ENCODE measurements at places on chromosomes 4 and X.

GRCh38 chrX:68833855-68834331 lies 5.1 kb downstream of the EFNB1 start:
- DNase-seq = no peak

GRCh38 chr4:6008092-6008551 lies 10.1 kb downstream of the C4orf50 start:
- no peak for DNase-seq

- DNase-seq = no peak
Observed at GRCh38 chr4:102036619-102037376, 246.3 kb downstream of the BANK1 start.

DNA sequence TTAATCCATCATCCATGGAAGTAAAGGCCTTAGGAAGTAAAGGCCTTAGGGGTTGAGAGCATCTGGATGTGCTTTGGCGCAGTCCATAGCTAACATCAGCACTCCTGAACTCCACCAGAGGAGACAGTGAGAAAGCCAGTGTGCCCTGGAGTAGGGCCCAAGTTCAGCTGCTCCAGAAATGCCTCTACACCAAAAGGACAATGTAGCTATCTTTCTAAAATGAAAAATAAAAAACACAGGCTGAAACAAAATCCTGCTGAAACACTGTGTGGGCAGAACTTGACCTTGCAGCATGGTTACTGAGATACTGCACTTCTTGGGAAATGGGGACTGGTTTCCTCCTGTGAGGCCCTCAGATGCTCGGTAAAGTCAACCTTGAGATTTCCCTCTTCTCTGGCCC lies 29.3 kb downstream of the SH3RF1 start:
- no peak for DNase-seq

DNA sequence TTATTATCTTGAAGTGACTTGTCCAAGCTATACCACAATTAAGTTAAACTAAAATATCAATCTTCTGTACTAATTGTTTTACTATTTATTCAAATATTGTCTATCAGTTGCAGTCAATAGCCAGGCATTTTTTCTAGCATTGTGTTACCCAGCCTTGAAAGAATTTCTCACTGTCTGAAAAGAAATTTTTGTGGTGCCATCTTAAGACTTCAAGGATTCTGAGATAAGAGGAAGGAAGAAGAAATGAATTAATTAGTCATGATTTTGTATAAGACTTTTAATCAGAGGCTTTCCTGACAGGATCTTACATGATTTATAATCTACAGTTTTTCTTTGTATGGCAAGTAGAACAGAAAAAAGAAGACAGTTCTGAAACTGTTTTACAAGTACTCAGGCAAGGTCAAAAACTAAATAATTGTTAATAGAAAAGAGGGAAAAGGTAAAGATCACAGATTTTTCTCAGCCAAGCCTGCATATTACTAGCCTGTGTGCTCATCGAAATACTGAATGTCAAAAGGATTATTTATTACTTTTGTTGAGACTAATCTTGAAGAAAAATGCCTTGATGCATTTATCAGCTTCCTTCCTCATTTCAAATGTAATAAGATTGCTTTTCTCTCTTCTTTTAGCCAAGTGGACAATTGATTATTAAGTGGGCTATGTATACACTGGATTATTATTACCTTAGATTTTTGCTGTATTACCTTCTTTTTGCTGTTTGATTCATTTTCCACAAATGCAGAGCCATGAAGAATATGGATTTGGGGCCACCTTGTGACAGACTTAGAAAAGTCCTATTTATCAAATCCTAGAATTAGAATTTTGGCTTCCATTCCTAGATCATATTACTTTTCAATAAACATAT lies 53.8 kb downstream of the CXCL1 start:
- DNase-seq = no peak

DNA sequence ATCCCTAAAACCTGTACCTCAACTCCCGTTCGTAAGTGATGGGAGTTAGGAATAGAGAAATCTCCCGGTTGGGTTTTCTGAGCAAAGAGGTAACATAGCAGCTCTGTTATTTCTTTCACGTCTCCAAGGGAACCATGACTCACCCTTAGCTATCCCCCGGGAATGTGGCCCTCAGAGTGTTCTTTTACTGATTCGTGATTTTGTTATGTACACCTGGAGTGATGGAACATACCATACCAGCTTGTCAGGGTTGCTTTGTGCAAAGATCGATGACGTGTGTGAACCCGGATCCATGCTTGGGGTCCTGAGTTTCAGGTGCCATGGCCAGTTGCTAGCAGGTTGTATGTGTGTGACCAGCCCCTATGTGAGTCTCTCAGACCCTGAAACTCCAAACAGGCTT lies 52.6 kb downstream of the HPRT1 start:
- DNase-seq = no peak

DNA sequence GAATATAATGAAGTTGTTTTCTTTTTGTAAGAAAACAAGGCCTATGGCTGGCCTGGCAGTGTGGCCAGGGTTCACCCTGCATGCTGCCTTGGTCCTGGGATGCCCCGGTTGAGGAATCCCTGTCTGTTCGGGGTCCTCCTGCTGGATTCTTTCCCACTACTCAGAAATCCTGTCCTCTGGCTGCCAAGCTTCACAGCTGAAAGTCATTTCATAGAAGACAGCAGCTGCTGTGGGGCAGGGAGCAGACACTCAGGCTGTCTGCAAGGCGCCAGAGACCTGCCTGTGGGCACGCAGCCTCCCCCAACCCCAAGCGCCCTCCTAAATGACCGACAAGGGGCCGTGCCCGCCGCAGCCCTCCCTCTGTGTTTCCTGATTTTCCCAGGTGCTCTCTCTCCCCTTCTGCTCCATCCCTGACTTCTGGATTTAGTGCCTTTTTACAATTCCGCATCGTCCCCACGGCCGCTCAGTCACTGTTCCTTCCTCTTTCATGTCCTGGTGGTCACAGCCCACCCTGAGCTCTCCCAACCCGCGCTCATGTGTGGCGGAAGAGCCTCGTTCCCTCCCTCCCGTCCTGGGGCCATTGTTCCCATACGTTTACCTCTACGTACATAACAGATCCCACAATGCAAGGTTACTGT lies 27.5 kb downstream of the ZFYVE28 start:
- DNase-seq = no peak

DNA sequence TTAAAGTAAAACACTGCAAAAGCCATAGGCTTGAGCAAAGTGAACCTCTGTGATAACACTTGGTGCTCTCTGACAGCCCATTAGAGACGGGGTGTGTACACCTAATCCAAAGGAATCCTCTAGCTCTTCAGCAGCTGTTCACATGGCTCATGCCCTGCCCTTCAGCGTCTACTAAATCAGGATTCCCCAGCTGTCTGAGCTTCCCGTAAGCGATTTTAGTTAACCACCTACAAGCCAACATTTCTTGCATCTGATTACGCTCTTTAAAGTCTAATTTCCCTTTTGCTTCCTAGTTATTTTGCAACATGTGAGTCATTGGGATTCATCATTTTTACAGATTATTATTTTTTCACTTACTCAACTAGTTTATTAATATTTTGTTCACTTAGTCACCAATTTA lies 6.5 kb downstream of the DMD start:
- DNase-seq = no peak

GRCh38 chr4:139904406-139904805 lies 238.8 kb downstream of the MGST2 start:
- DNase-seq = no peak

- DNase-seq = no peak
Observed at GRCh38 chr4:187071946-187072600, 348.4 kb upstream of the FAT1 start.

DNA sequence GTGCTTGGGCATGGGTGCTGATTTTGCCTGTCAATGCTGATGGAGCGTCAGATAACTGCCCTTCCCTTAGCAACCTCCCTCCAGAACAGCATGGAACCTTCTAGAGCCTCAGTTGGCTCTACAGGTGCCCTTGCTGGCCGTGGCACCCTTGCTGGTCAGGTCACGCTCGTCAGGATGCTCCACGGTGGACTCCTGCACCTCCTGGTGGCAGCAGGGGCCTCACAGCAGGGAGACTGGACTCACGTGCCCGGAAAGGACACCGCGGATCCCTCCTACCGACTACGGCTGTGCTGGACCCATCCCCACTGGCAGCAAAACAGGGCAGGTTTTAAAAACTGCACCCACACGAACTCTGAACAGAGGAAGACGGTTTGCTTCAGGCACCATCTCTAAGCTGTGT lies 82.1 kb upstream of the AFAP1 start:
- DNase-seq = no peak

DNA sequence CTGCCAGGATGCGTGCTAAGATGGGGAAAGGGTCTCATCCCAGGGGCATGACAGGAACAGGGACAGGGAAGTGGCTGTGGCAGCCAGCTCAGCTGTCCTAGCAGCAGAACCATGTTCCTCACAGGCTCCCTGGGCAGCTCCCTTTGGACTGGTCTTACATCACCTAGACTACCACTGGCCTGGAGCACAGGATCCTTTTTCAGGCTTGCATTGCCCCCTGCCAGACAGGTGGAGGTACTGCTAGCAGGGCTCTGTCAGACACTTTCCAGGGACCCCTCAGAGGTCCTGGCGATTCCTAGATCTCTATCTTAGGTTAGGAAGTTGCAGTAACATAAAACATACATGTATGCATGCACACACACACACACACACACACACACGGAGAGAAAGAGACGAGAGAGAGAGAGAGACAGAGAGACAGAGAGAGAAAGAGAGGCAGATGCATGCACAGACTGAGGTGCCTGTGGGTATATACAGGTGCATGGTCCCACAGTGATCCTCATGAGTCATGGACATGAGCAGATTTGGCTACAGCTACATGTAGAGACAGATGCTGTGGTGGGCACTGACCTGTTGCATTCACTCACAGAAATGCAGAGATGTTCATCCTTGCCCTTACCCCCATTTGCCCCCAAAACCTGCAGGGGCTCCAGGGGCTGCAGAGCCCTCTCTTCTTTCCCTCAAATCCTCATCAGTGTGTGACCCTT lies 63.6 kb downstream of the STARD8 start:
- no peak for DNase-seq

- DNase-seq = no peak
Observed at GRCh38 chr4:121243485-121243884, 79.4 kb upstream of the TNIP3 start.

GRCh38 chr4:153137677-153138630 lies 66.3 kb upstream of the TRIM2 start:
- DNase-seq = no peak

- peak; percentile 34 for DNase-seq
Observed at GRCh38 chr4:69881173-69881773, 21.3 kb upstream of the SULT1E1 start.

DNA sequence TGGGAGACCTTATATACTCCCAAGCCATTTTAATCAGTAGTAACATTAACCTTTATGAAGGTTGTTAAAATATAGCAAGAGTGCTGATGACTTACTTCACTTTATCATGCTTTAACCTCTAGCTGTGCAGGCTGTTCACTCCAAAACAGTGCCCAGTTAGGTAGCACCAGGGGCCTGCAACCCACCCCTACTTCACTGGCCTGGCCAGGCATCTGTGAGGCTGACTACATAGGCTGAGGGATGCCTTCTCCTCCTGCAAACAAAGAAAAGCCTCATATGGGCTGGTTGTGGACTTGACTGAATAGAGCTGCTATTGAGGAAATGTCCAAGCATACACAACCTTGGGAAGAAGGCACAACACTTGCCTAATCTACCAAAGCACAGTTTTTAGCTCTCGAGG lies 172.8 kb downstream of the SHROOM3 start:
- DNase-seq = no peak

- no peak for DNase-seq
Observed at GRCh38 chrX:24242649-24243175, 71.2 kb downstream of the SUPT20HL2 start.

GRCh38 chr4:176193938-176194337 lies 1.4 kb downstream of the SPATA4 start:
- no peak for DNase-seq

GRCh38 chr4:48324281-48324680 lies 17.0 kb upstream of the SLAIN2 start:
- no peak for DNase-seq

- DNase-seq = no peak
Observed at GRCh38 chr4:88010966-88011365, 3.5 kb downstream of the PKD2 start.

- DNase-seq = no peak
Observed at GRCh38 chr4:44159991-44160390, 288.6 kb downstream of the KCTD8 start.

GRCh38 chrX:119541188-119541587 lies 24.0 kb downstream of the STEEP1 start:
- no peak for DNase-seq

DNA sequence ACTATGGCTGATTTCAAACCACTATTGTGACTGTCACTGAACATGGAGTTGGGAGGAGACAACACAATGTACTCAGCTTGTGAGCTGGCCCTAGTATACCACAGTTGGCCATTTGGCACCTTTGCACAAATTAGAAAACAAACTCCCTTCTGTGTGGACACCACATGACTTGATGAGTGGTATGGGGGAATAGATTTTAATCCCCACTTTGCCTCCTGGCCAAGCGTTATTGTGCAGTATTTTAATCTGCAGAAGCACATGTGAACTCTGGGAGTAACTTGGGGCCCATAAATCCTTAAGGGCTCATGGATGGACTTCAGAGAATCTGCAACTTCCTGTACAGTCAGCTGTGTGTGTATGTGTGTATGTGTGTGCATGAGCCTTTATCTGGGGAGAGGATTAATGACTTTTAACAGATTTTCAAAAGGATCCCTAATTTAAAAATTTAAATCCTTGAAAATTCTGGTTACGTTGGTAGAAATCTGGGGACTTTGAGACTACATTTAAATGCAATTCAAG lies 105.0 kb upstream of the PAQR3 start:
- no peak for DNase-seq

- no peak for DNase-seq
Observed at GRCh38 chr4:110854021-110854678, 231.3 kb upstream of the PITX2 start.

Data from NCI-H1436 (cell line).